Upper lobe of right lung (tissue), 1 donor: ENCODE measurements at places on chromosomes 4 and X.

DNA sequence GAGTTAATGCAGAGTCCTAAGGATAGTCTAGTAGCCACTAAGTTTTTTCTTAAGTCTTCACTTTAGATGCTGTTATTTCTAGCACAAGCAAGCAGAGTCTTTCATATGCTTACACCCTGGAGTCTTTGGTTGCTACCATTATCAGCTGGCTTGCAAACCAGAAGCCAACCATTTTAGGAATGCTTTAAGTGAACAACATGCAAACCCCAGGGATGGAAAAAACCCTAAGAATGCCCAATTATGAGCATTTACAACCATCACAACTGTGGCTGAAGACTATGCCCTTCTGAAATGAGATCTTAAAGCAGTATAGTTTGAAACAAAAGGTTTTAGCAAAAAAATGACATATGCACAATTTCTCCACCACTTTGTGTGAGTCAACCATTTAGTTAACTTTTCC is 6.6 kb downstream of the MID1IP1 start:
- no peak for DNase-seq

DNA sequence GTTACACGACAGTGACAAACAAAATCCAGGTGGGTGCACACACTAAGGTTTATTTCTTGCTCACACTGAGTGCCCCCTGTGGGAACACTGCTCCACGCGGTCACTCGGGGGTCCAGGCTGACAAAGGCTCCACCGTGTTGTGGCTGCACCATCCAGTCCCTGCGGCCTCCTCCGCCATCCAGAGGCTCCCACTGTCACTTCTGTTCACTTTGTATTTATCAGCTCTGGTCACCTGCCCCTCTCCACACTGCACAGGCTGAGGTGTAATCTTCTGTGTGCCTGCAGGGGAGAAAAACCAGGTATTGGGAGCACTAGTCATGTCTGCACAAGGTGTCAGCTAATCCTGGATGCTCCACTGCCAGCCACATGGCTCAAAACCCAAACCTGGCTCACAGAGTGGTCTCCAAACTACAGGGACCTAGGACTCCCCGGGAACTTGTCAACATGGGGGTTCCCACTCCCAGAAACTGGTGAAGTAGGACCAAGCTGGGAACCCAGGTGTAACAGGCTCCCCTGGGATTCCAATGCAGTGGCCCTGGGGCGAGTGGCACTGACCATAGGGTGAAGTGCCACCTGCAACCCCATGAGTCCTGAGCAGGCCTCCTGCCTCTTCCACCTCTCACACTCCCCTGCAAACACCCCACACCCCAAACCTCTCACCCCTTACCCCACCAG is 25.5 kb downstream of the HMX1 start:
- DNase-seq: peak; percentile 48

- no peak for DNase-seq
Observed at GRCh38 chr4:6701371-6701770, 7.7 kb downstream of the S100P start.

GRCh38 chr4:26048950-26049349 is 134.9 kb downstream of the SMIM20 start:
- no peak for DNase-seq

DNA sequence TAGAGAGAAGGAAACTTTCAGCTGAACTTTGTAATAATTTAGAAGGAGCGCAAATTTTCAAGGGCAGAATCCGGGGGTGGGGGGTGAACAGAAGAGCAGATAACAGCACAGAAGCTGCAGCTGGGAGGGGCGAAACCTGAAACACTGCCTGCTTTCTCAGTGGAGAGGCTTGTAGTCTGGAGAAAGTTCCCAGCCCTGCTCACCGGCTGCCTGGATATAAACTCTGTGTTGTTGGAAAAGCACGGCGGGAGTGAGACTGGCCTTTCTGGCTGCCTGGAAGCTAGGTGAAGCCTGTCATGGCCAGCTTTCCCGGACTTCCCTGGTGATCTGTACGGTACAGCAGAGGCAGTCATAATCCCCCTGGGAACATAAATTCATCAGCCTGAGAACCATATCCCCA is 1352.1 kb upstream of the DIAPH2 start:
- DNase-seq: no peak

DNA sequence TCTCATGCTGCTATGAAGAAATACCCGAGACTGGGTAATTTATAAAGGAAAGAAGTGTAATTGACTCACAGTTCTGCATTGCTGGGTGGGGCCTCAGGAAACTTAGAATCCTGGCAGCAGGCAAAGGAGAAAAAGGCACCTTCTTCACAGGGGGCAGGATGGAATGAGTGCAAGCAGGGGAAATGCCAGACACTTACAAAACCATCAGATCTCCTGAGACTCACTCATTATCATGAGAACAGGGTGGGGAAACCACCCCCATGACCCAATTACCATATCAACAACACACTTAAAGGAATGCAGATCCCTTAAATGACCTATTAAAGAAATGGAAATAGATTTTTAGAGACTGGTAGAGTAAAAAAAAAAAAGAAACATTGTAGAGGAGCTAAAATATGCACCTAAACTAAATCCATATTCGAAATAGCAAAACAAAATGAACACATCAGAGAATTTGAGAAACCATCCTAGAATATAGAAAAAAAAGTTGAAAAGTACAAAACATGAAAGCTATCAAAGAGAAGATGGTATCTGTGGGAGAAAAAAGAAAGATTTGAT is 104.3 kb upstream of the UGT8 start:
- DNase-seq: no peak

- no peak for DNase-seq
Observed at GRCh38 chr4:15717086-15717485, 14.2 kb downstream of the BST1 start.

DNA sequence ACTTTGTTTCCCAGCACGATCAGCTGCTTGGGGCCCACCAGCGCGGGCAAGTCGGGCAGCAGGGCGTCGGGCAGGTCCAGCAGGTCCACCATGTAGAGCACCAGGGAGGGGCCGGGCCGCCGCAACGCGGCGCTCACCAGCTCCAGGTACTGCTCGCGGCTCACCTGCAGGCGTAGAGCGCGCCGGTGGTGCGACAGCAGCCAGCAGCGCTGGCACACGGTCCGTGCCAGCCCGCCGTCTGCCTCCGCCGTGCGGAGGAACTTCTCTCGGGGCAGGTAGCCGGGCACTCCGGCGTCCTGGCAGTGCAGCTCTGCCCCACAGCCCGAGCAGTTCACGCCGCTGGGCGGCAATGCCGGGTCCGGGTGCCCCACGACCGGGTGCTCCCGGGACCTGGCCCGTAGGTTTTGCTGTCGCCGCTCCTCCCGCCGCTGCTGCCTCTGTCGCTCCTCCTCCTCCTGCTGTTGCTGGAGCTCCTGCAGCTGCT is 527 bp downstream of the NOA1 start:
- DNase-seq: peak; percentile 89

DNA sequence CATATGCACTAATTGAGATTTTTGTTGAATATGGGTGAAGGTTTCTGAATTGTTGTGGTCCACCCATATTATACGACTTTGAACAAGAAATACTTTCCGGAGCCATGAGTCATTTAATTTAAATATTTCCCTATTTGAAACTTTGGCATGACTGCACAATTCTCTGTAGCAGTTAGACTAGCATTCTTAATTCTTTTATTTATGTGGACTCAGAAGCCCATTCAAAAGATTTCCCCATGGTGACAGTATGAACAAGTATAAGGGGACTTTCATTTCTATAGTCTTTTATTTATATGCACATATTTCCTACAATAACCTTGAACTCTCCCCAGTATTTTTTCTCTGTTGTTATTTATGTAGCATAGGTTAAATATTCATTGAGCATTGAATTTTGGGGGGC is 72.6 kb downstream of the DTHD1 start:
- DNase-seq: no peak

- no peak for DNase-seq
Observed at GRCh38 chrX:78517124-78517523, 142.0 kb downstream of the RTL3 start.

DNA sequence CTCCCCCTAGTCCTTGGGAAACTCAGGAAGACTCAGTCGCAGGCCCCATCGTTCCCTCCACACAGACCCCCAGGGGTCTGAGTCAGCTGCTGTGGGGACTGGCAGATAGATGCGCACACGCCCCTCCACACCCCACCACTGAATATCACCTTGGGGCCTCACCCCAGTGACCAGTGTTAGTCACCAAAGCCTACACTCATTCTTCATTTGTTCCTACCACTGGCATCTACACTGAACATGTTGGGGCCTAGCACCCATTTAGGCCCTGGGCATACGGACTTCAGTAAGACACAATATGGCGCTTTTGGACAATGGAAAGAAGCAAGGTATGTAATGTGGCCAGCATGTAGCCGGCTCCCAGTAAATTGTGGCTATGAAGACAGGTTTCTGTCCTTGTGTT is 154.1 kb upstream of the PJA1 start:
- no peak for DNase-seq

- DNase-seq: no peak
Observed at GRCh38 chr4:46270986-46271596, 118.8 kb downstream of the GABRA2 start.

- DNase-seq: no peak
Observed at GRCh38 chr4:25448379-25449109, 71.5 kb downstream of the ANAPC4 start.

GRCh38 chr4:125994024-125994423 is 679.3 kb downstream of the FAT4 start:
- DNase-seq: no peak

DNA sequence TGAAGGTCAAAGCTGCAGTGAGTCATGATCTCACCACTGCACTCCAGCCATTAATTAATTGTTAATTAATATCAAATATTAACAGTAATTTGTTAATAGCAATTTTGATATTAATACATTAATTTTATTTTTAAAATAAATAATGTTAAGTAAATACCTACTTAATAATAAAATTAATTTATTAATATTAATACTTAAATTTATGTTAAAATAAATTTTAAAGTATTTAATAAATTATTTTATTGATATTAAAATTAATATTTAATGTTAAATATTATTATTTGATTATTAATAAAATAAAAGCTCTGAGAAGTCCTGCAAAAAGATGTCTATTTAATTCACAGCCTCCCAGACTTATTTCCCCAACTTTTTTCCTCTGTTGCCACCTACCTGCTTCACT is 25.1 kb upstream of the TRIM2 start:
- DNase-seq: no peak

DNA sequence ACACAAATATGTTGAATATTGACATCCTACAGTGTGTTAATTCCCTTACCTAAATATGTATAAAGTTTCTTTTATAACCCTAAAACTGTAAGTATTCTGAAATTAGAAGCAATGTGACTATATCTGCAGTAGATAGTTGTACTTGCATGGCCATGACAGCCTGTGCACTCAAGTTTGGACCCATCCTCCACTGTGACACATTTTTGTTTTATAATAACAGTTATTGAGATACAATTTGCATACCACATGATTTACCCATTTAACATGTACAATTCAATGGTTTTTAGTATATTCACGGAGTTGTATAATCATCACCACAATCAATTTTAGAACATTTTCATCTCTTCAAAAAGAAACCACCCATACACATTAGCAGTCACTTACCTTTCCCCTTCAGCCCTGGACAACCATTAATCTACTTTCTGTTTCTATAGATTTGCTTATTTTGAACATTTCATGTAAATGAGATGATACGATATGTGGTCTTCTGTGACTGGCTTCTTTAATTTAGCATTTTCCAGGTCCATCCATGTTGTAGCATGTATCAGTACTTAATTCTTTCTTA is 29.6 kb downstream of the HERC3 start:
- DNase-seq: no peak

- DNase-seq: no peak
Observed at GRCh38 chrX:152137771-152138387, 498 bp downstream of the MAGEA10 start.

- no peak for DNase-seq
Observed at GRCh38 chrX:121836000-121836399, 788.6 kb downstream of the GLUD2 start.

GRCh38 chrX:149494844-149495565 is 10.1 kb downstream of the IDS start:
- DNase-seq: no peak
